ENCODE measurements at places on chromosomes 7 and 10. TPM values are rescaled to one million over a fixed set of nuclear protein-coding genes. Genes with fewer than 3 reads are reported as not detected.

The TMEM273 gene
- total RNA-seq, result 63.1 TPM

The TUBB8 gene
- not detected for total RNA-seq

The MRPS16 gene
- 239 TPM for total RNA-seq

The NKX1-2 gene
- 0.04 TPM for total RNA-seq

The WDR86 gene
- not detected for total RNA-seq

The KCND2 gene
- total RNA-seq, result not detected

The EN2 gene
- not detected for total RNA-seq

The MYOZ1 gene
- total RNA-seq, result not detected

The LIPF gene
- not detected for total RNA-seq

The WNT2 gene
- total RNA-seq, result not detected

The TSPAN13 gene
- total RNA-seq, result 26.8 TPM

The SEMA4G gene
- total RNA-seq, result 4.2 TPM

The INHBA gene
- total RNA-seq, result 0.02 TPM
